ENCODE measurements at places on chromosomes 12 and 14.

DNA sequence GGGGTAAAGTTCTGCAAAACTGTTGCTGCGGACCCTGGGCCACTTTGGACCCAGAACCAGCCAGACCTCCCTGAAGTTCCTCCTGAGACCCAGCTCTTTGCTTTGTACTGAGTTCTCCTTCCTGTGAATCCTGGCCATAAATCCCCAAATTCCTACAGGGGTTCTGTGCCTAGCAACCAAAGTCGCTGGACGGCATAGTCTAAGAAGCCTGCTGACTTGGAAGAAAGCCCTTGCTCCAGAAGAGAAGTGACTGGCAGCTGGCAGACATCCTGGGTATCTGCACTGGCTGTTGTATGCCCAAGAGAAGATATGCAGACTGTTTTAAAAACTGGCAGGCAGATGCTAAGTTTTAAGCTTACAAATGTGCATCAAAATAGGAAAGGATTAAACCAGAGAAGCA is 99.9 kb upstream of the SLC24A4 start:
- no peak for DNase-seq

GRCh38 chr12:40342010-40342409 is 117.2 kb downstream of the LRRK2 start:
- DNase-seq, result no peak

- DNase-seq, result no peak
Measured at GRCh38 chr14:54688229-54688628, 121.3 kb downstream of the SAMD4A start.

DNA sequence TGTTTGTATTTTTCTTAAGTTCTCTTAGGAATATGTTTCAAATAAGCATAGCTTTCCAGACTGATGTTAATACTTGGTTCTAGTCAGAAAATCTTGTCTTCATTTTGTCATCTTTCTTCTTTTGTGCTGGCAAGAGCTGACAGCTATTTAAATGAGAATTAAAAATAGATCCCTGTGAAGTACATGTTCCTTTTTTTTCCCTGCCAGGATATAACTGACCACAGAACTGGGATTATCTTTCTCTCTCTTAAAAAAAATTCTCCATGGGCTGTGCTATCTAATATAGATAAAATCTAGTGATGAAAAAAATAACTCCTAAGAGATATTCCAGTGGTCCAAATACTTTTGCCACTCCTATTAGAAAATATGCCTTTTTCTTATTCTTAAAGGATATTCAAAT is 163.4 kb downstream of the AKAP6 start:
- DNase-seq, result no peak

DNA sequence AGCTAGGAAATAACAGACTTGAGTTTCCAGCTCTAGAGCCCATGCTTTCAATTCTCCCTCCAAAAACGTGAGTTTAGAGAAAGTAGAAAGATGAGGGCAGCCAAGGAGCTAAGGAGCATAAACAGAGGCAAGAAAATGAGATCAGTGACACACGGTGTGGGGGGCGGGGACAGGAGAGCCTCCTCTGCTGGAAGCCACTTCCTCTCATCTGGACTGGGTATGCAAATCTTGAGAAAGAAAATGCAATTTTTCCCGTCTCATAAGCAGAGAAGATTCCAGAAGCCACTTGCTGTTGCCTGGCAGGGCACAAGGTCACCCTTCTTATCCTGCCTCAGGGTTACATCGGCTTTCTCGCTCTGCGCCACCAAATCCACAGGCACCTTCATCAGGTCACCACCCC is 6.0 kb downstream of the OR10P1 start:
- no peak for DNase-seq

DNA sequence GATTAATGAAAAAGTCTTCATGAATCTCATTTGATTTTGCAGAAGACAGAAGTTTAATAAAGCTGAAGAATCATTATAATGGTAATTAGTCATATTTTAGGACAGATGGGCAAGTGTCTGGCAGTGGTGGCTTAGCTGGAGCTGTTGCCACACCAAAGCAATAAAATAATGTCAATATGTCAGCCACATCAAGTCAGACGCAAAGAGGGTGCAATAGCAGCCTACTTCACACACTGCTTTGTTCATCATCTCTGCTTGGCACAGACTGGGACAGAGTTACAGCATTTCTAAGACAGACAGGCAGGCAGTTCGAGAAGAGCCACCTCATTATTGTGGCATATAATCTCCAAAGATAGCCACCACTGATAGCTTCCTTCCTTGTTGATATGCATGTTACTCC is 16.9 kb upstream of the KRR1 start:
- DNase-seq, result no peak

DNA sequence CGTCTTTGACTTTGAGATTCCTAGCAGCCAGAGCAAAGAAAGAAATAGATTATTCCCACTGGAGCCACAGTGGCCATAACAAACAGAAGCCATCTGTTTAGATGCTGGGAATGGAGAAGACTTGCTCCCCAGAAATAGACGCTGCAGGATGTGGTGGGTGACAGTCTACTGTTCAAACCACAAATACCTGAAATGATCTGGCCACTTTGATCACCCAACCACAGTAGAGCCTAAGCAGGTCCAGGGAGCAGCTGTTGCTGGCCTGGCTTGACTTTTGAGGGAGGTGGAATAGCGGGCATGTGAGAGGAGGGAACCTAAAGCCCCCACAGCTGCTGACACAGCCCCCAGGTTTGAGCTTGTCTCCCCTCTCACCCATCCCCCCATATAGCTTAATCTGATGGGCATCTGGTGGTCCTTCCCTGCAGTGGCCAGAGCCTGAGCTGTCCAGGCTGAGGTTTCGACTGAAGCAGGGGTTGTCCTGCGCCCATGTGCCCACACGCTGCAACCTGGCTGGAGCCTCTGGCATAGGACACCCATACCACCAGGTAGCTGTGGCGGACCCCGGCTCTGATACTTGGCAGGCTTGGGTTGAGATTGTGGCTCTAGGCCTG is 38.7 kb downstream of the SH2B3 start:
- DNase-seq, result no peak

DNA sequence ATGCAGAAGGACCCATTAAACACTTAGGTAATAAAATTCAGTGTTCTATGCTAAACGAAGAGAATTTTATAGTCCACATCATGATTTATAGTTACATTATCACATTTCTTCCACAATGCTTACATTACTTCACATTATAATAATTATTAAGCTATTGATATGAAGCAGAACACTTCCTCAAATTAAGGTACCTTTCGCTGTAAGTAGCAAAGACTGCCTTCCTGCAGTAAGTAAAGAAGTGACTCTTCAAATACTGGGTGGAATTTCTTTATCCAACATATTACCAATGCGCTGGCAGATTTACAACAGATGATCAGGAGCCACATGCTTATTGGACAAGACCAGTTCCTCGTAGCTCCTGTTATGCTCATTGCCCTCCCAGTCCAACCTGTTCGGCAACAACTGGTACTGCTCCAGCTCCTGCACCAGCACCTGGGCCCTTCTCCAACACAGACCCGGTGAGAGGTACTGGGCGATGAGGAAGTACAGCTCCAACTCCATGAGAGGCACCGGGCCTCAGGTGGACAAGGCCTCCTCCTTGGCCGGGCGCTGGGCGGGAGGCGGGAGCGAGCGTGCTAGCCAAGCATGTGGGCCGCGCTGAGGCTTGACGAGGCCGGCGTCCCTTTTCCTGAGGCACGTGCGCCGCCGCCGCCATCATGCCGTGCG is 210.7 kb upstream of the ATP2B1 start:
- no peak for DNase-seq

DNA sequence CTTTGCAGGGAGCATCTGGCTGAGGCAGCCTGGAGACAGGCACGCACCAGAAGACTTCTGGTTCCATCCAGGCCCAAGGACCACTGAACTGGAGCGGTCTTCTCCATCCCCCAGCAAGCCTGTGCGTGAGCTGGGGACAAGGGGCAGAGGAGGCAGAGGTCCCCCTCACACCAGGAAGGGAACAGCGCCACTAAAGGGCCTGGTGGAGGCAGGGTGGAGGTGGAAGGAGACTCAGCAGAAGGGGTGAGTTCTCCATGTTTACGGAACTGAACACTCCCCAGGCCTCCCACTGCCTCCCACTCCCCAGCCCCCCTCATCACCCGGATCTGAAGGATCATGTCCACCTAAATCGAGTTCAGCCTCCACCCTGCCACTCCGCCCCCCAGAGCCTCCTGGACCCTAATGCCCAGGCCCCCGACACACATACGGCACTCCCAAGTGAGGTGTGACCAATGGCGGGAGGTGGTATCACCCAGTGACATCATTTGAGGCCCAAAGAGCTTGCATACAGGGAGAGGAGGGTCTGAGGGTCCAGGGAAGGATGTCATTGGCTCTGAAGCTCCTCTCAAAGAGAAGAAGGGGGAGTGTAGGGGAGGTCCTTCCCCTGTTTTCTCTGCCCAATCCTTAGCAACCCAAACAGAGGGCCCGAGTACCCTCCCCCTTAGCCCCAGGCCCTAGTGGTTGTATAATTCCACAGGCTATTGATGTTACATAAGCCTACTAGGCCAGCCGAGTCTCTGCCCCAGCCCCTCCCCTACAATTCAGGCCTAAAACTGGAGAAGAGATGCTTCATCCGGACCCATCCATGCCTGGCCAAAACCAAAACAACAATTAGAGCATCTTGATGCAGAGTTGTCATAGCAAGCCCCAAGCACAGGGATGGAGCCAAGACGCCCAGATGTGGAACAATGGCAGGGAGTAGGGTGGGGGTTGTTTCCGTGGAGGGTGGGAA is 1.0 kb downstream of the FAIM2 start:
- no peak for DNase-seq

- DNase-seq, result no peak
Measured at GRCh38 chr12:85060916-85061315, 24.8 kb downstream of the LRRIQ1 start.

- no peak for DNase-seq
Measured at GRCh38 chr12:130127532-130127911, 34.7 kb upstream of the FZD10 start.

GRCh38 chr12:115403253-115403652 is 719.3 kb upstream of the TBX3 start:
- no peak for DNase-seq

GRCh38 chr14:100785626-100786025 is 40.3 kb upstream of the MEG3 start:
- DNase-seq, result no peak

DNA sequence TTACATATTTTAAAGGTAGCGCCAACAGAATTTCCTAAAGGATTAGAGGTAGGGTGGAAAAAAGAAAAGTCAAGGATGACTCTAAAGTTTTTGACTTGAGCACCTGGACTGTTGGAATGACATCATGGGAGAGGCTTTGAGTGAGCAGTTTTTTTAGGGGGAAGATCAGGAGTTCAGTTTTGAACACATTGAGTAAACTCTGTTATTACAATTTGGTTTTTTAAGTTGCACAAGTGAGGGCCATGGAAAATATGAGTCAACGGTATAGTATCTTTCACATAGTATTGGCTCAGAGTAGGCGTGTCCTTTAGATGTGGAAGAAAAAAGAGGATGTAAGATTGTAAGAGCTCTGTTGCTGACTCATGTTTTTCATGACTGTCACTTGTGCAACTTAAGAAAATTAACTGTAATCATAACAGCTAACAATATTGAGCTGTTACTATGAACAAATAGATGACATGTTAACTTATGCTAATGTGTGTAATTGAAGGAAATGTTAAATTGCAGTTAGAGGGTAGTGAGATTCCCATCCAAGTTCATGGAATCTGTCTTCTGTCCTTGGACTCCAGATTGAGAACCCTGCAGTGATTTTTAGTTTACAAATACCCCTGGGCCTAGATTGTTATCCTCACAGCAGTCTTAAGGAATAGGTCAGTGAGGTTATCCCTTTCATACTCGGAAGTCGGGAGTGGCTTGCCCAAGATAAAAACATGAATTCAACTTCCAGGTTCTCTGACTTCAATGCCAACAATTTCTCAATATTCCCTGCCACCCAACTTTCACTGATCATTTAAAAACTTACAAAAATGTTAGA is 48.2 kb upstream of the ATP2B1 start:
- DNase-seq, result no peak

DNA sequence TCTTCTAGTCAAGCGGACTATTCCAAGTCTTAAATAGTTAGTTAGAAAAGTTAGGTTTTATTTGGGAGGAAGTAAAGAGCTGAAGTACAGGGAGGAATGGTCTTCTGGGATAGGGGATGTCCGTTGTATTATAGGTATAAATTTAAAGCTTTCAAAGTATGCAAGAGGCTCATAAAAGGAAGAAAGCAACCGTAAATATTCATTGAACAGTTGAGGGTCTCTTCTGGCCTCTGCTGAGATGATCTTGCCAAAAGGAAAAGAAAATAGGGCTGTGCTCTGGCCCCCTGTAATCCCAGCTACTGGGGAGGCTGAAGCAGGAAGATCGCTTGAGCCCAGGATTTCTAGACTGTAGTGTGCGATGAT is 377 bp upstream of the TIMELESS start:
- no peak for DNase-seq

DNA sequence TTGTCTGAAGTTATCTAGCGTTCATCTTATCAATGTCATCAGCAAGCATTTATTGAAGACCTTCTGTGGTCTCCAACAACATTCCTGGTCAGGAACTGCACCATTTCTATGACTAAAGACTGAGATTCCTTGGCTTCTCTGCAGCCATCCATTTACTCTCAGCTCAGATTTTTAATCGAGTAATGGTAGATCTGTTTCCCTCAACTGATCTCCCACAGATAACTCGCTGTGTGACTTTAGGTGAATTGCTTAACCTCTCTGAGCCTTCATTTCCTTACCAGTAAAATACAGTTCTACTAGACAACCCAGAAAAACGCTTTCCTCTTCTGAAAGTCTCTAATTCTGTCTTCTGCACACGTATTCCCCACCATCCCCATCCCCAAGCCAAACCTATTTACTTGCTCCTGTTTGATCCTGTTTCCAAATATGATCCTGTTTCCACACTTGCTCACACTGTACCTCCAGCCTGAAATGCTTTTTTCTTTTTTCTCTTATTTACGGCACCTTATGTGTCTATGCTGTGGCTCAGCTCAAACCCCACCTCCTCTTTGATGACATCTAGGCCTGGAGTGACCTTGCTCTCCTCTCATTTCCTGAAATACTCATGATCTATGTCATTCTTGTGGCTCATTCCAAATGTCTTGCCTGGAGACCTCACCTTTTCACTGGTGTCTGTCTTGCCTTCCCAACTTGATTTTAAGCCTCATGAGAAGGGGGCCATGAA is 21.8 kb downstream of the PLXNC1 start:
- no peak for DNase-seq

DNA sequence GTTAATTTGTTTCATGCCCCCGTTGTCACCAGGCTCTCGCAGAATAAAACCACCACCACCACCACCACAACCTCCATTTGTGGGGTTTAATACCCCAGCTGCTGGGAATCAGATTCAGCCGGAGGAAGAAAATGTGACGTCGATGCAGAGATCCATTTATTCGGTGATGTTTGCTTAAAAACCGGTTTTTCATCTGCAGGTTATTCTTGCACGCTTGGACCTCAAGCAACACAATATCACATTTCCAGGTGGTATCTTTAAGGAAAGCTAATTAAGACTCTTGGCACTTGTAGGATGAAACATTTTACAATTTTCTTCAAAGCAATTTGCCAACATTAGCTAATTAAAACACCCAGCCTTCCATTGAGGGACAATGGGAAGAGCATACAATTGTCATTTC is 39.8 kb downstream of the SPRING1 start:
- no peak for DNase-seq

All from left renal cortex interstitium (tissue), 4 donors.